ENCODE measurements at places on chromosomes 4 and X.

DNA sequence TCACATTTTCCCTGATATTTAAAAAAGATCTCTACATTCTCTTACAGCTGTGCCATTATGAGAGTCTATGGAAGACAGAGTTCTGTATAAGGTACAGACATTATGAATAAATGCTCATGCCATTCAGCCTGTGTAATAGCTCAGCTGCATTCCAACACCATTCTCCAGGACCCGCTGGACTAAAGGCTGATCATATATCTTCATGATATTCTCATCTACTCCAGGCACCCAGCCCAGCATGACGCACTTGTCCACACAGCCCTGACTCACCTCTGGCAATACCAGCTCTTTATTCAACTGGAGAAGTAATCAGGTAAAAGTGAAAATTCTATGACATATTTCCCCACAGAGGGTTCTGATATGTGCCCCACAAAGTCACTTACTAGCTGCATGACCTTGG, 437.5 kb upstream of the FGF16 start:
- no peak for DNase-seq

GRCh38 chrX:95907081-95907480, 777.6 kb upstream of the DIAPH2 start:
- DNase-seq = no peak

DNA sequence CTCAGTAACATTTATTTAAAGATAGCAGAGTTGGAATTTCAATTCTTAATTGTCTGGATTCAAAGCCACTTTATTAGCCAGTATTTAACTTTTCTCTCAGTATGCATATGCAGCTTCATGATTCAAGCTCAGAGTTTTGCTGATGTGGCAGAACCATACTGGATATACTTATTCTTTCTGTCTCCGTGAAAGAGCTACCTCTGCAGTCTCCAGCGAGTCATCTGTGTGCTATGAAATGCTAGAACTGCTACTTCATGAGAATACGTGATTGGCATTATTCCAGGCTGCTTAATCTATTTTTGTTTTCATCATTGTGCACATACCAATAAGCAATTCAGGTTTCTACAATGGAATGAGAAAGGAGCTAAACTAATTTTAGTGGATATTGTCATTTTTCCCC, 743.7 kb downstream of the C4orf33 start:
- DNase-seq = no peak

DNA sequence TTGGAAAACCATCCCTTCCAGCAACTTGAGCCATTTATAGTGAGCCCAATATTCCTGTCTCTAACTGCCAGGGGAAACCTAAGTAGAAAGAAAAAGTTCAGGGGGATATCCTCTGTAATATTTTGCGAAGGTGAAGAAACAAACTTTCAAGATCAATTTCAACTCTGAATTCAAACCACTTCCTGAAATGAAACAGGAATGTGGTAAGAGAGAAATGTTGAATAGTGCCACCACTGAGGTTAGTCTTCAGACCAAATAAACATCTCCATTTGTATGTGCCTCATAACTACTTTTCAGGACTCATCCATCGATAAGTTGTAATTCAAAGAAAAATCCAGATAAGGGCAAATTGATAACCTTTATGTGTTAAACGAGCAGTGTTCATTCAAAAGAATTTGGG, 128.7 kb downstream of the GABRB1 start:
- no peak for DNase-seq

DNA sequence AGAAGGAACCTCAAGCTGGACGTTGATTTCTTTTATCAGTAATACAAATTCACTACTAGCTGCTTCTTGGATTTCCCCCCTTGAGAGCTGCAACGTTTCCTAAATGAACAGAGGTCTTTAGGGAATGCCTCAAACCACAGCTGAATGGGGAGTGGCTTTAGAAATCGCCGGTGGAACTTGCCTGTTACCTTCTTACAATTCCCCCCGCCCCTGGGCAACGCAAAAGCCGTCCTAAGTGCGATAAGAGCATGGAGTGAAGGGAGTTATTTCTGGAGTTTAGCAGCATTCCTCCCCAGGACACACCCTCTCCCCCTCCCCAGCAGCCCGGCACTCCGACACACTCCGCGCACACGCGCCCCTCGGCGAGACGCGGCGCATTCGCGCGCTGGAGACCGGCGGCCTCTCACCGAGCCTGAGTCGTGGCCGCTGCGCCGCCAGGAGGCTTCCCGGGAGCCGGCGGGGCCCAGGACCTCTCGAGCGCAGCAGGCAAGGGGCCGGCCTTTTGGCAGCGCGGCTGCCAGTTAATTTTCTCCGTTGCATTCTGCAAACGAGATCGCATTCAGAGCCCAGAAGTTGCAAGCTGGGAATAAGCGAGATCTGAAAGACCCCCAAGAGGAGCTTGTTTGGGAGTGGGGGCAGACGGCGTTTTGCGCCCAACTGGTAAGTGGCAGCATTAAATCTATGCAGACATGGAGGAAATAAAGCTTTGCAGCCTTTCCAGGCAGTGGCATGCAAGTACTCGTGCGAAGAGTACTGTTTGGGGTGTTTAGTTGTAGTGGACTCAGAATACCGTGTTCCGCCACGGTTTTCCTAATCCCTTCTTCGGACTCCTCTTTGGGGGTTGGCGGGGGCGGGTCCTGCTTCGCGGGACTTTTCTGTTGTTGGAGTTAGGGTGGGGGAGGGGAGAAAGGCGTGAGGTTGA, 134.7 kb downstream of the PALLD start:
- DNase-seq = no peak

Measured in KG1 (cell line).